ENCODE measurements at places on chromosomes 2 and 18. TPM values are rescaled to one million over a fixed set of nuclear protein-coding genes. Genes with fewer than 3 reads are reported as not detected.

LOXL3 gene
- 8.8 TPM for total RNA-seq

DNA sequence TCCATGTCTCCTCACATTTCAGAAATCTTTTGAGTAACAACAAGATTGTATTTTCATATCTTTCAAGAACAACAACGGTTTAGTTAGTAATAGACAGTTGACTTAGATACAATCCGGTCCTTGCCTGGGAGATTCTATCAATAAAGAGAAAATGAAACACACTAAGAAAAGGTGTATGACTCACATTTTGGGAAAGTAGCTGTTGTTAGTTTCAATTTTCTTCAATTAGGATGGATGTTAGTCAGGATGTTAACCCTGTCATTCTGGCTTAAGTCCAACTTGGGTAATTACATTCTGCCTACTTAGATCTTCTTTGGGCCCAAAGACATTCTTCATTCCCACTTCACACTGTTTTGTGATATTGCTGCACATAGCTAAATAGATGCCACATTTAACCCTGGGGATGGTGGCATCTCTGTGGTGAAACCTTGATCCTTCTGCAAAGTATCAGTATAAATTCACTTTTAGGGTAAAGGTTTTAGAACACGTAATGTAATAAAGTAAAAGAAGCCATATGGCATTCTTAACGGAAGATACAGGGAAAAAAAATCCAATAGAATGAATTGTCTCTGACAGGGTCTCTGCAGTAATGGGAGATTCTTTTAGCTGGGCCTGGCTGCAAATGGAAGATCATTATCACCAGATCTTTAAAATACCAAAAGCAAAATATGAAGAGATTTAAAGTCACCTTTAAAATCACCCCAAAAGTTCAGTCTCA is 365.5 kb downstream of the FIGN start:
- ATAC-seq: no peak

MBOAT2 gene
- 32.7 TPM for total RNA-seq

DNA sequence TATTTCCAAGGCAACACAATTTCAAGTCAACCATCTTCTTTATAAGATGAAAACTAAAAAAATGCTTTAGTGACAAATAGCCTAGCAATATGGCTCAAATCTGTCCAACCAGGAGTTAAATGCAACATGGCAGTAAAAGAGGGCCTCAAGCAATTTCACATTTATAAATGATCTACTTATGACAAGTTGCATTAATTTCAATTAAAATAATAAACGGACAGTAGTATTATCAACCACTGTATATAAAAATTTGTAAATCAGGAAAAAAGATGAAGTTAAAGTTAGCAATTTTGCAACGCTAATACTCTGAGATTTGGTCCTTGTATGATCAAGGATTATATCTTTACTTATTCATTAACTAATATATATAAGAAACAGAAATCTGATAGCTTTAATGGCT is 19.3 kb downstream of the CCDC88A start:
- ATAC-seq: no peak

- ATAC-seq: no peak
Observed at GRCh38 chr2:122210898-122211856, 455.7 kb downstream of the TSN start.

DNA sequence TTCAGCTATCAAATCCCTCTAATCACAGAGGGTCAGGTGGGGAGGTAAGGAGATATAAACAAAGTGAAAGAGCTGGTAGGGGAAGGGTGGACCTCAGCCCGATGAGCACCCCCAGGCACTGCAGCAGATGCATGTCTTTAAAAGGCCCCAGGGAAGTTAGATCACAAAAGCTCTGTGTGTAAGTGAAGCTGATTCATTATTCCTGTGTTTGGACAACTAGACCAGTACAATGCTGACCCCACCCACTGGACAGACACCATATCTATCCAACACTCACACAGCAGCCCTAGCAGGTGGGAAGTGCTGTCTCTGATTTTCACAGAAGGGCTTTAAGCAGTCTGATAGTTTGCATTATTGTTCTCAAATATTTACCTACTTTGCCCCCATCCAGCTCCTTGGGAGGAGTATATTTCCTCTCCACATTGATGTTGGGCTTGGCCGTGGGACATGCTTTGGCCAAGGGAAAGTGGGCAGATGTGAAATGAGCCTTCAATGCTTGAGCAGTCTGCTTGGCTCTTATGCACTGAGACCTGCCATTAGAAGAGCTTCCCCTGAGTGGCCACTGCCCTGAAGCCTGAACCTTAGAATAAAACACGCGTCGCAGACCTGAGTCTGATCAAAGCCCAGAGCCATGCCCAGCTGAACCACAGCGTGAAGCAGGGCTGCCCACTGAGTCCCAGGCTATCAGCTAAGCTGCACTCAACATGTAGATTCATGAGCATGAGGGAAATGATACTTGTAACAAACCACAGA is 111.4 kb downstream of the COPS8 start:
- ATAC-seq: peak; percentile 53

DNA sequence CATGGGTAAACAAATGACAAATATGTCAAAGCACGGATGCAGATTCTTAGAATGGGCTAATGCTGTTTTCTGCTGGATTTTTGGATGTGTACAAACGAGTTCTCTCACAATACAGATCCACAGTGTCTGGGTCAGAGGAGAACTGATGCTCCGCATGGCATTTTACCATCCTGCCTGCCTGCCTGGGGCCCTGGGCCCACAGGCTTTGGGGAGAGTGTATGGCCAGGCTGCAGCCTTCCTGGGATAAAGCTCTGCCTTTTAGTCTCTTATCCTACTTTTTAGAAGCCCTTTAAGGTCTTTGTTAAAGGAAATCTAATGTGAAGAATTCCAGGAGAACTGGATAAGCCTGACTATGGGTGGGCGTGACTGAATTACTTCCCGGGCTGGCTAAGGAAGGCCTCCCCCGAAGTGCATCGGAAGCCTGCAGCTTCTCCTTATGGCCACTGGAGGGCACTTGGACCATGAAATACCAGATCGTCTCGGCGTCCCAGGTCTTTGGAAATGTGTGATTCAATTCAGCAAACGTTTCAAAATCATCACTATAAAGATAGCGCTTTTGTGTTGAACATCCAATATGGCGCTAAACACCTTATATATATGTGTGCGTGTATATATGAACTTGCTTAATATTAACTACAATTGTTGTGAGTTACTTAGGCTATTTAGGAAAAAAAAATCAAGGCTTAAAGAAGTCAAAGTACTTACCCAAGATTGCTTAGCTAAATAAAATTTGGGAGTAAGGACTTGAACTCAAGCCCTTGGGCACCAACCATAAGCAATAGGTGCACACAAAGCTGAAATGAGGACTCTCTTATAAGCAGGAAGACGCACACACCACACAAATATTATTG is 15.2 kb upstream of the DNPEP start:
- ATAC-seq: peak; percentile 84

G6PC2 gene
- 0.13 TPM for total RNA-seq

DNA sequence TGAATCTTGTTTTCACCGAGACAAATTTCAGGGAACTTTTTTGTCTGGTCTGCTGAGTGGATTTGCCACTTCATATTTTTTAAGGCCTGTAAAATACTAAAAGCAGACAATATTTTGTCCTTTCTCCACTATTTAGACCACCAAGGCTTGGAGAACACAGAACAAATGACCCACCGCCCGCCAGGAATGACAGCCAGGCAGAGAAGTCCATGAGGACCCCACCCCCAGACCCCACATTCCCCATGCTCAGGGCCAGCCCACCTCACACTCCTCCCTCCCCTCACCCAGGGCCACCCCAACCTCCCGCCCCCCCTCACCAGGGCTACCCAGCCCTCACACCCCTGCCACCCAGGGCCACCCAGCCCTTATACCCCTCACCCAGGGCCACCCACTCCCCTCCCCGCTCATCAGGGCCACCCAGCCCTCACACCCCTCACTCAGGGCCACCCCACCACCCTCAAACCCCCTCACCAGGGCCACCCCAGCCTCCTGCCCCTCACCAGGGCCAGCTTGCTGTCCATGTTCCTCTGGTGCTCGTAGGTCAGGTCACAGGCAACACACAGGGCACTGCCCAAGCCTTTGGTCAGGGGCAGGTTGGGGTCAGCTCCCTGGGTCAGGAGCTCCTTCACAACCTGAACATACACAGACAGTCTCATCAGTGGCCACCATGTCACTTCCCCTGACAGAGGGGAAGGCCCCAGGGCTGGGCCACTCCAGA is 50.6 kb downstream of the ANKMY1 start:
- no peak for ATAC-seq

DAPL1 gene
- not detected for total RNA-seq

ASB1 gene
- total RNA-seq: 13.4 TPM

DNA sequence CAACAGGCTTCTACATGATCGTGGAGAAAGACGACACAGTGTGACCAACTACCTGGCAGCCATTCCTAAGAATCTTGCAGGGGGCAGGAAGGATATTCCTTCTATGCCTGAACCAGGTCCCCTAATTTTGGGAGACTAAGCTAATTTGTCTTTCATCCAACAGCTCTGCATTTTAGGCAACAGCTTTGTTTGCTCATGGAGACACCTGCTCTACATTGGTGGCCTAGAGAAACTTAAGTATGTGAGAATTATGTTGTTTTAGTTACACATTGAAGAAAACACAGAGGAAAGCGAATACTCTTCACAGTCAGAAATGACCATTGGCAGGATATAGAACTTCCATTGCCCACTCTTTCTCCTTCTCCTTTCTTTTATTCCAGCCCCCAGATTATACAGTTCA is 75.2 kb downstream of the ASXL3 start:
- ATAC-seq: no peak

OXER1 gene
- total RNA-seq: 0.54 TPM

DNA sequence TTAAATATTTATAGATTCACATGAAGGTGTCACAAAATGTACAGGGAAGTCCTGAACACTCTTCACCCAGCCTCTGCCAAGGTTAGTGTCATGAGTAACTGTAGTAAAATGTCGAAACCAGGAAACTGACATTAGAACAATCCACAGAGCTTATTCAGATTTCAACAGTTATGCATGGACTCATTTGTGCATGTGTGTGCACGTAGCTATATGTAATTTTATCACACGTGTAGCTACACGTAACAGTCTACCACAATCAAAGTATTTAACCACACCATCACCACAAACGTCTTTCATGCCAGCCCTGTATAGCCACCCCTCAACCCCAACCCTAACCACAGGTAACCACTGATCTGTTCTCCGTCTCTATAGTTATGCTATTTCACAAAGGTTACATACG is 211.7 kb upstream of the REV1 start:
- no peak for ATAC-seq

UGT1A4 gene
- total RNA-seq: 0.27 TPM

GPATCH11 gene
- 11.9 TPM for total RNA-seq

GALR1 gene
- 0.05 TPM for total RNA-seq

GRCh38 chr2:241217320-241218031 is 29.0 kb downstream of the ANO7 start:
- peak; percentile 78 for ATAC-seq

DNA sequence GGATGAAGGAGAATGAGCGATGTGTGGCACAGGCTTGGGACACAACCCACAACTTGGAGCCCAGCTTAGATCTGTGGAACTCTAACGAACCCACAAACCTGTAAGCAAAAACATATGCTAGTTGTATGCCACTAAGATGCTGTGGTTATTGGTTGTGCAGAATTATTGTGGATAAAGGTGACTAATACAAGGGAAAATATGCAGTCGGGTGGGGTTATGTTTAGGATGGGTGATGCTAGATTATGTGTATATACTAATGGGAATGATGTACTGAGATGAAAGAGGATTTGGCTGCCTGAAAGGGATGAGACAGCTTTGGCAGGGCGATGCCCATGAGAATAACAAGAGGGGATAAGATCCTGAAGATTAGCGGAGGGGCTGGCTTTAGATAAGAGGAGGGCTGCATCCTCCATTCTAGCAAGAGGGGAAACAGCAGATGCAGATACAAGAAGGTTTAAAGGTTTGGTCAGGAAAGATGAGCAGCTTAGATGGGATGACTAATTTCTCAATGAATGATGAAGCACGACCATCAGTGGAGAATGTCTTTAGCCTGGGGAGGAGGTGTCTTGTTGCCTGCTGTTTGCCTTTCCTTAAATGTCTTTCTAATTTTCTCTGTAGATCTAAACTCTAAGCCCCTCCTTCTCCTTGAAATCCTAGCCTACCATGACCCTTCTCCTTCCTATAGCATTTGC is 49.6 kb downstream of the GALNT14 start:
- ATAC-seq: no peak

WDR43 gene
- total RNA-seq: 88.9 TPM

- no peak for ATAC-seq
Observed at GRCh38 chr2:84115173-84115857, 343.8 kb downstream of the SUCLG1 start.

RNU2-63P gene
- 12.0 TPM for total RNA-seq

GRCh38 chr2:26653207-26654060 is 12.3 kb upstream of the CIB4 start:
- no peak for ATAC-seq

CXCR1 gene
- total RNA-seq: 1.6 TPM

CXCR4 gene
- 1.4 TPM for total RNA-seq

DNA sequence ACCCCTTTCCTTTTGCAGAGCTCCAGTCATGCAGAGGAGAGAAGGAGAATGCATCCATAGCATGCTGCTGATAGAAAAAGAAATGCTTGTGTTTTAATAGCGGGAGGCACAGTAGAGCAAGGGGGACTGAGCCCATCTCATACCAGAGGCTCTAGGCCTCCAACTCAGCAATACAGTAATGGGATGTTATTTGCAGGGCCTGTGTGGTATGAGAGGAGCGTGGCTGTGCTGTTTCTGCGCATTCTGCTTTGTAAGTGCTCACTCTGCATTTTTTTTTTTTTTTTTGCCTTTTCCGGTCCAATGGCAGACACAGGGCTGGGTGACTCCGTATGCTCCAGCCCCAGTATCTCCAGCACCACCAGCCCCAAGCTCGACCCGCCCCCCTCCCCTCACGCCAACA is 200.0 kb downstream of the GBX2 start:
- ATAC-seq: no peak

IL1R1 gene
- total RNA-seq: 0.05 TPM

- no peak for ATAC-seq
Observed at GRCh38 chr2:98588880-98589431, 19.4 kb downstream of the COA5 start.

DNA sequence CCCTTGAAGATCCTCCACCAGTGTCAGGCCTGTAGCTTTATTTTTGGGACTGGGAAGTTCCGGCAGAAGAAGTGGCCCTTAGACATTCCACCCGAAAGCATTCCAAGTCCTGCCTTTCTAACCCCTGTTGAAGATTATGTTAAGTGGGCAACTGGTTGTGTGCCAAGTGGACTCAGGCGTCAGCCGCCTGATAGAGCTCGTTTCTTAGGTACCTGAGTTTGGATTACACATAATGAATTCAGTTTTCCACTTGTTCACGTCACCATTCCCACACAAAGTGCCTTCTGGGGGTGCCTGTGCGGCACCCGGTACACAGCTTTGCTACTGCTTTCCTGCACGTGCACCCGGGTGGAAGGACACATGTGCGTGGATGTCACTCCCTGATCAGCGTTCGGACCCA is 156.5 kb downstream of the PTGR3 start:
- no peak for ATAC-seq

GRCh38 chr2:157787364-157787938 is 88.7 kb downstream of the ACVR1 start:
- ATAC-seq: no peak

IRS1 gene
- 53.1 TPM for total RNA-seq

APCDD1 gene
- 5.5 TPM for total RNA-seq

DNA sequence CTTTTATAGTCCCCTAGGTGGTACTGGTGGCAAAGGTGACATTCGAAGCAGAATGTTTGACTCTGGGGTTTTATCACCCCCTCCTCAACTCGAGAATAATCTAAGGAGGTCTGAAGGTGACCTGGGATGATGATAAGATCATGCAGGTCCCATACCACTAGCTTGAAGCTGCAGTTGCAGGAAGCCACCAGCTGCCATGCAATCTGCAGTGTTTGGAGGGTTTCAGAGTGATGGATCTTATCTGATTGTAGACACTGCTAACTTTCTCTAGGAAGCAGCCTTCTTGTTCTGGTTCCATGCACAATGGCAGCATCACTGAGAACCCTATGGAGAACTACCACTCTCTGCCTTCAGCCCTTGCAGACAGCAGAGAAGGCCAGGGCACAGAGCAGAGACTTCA is 59.4 kb upstream of the LRPPRC start:
- no peak for ATAC-seq

All from motor neuron (in vitro differentiated cells).